Neural progenitor cell (in vitro differentiated cells): ENCODE measurements at places on chromosomes 2 and 18. TPM values are rescaled to one million over a fixed set of nuclear protein-coding genes. Genes with fewer than 3 reads are reported as not detected.

The NT5C1B gene
- total RNA-seq = not detected in 2 replicates

The EDAR gene
- total RNA-seq = not detected in 2 replicates

The KIDINS220 gene
- 45.2 and 56.1 TPM in 2 replicates for total RNA-seq

The LIPG gene
- total RNA-seq = 3.7 and 13.2 TPM in 2 replicates

The SIX3 gene
- total RNA-seq = 14.5 and 28.8 TPM in 2 replicates

The COL6A3 gene
- total RNA-seq = 0.41 and 0.50 TPM in 2 replicates
